Activated T-cell treated with anti-CD3 and anti-CD28 coated beads, Interleukin-2, amount 50 U/mL, for 72 hours (primary cell): ENCODE measurements at places on chromosomes 13 and 19. TPM values are rescaled to one million over a fixed set of nuclear protein-coding genes. Genes with fewer than 3 reads are reported as not detected.
A peak's percentile ranks its signal among the peaks of the same experiment; 100 is the strongest.

Gene STK24
- 207 TPM for total RNA-seq

DNA sequence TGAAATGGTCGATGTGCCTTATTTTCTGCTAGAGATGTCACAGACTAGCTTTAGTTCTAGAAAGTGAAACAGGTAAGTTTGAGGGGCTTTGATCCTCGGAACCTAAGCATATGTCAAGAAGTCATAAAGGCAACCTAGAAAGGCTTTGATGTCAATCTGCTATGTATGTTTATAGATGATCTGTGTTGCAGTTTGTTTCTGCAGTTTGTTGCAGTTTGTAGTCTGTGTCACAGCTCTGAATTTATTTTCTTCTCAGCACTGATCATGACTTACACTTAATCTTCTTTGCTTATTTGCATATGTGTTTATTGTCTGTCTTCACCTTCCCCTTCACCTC is 5.9 kb downstream of the LSM14A start:
- H3K4me1 ChIP-seq = peaks cover 87% of the 10 kb centered on the region
- peak overlapping the region; percentile 81 for H3K4me3 ChIP-seq
- H3K27ac ChIP-seq = peak overlapping the region; percentile 36

GRCh38 chr13:93674337-93674755 is 447.7 kb downstream of the GPC6 start:
- H3K27me3 ChIP-seq = no peaks in the 10 kb centered on the region
- DNase-seq = no peak
- no peaks in the 10 kb centered on the region for H3K36me3 ChIP-seq

- no peak for DNase-seq
- no peaks in the 10 kb centered on the region for H3K27me3 ChIP-seq
Observed at GRCh38 chr13:99636306-99636705, 135.0 kb downstream of the TM9SF2 start.

Gene UBE2L5
- total RNA-seq = not detected

Gene IFNL1
- total RNA-seq = 1.7 TPM

DNA sequence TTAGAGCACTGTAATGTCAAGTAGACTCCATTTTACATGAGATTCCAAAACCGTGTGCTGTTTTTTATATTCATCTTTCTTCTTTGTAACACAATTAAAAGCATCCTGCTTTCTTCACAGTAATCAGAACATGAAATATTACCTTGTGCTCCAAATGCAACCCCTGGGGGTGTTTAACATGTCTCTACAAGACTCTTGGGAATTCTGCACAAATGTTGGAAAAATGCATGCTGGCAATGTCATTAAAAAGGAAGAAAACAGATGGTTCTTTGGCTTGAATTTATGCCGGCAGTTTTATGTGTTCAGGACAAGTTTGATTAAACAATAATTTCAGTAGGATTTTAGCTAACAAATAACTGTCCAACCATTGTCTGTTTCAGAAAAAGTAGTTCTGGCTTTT is 159.1 kb downstream of the LIG4 start:
- DNase-seq = no peak
- H3K27ac ChIP-seq = no peak overlapping the region
- no peaks in the 10 kb centered on the region for H3K4me1 ChIP-seq
- no peaks in the 10 kb centered on the region for H3K27me3 ChIP-seq

Gene NLRP5
- not detected for total RNA-seq

DNA sequence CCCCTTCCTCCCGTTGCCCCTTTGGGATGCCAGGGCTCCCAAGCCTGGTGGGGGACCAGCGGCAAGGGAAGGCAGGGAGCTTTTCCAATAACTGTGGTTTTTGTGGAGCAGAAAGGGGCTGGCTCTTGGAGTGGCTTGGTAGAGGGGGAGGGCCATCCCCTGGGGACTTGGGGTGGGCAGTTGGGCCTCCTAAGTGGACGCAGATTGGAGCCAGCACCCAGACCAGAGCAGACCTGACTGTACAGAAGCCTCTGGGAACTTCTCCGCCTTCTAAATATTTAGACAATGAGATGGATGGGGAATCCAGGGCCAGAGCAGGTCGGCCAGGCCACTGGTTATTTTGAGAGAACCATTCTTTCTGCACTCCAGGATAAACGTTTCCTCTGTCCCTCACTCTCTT is 4.2 kb downstream of the PTGIR start:
- no peaks in the 10 kb centered on the region for H3K27me3 ChIP-seq
- no peak overlapping the region for H3K27ac ChIP-seq
- DNase-seq = no peak
- peaks cover 86% of the 10 kb centered on the region for H3K4me1 ChIP-seq

DNA sequence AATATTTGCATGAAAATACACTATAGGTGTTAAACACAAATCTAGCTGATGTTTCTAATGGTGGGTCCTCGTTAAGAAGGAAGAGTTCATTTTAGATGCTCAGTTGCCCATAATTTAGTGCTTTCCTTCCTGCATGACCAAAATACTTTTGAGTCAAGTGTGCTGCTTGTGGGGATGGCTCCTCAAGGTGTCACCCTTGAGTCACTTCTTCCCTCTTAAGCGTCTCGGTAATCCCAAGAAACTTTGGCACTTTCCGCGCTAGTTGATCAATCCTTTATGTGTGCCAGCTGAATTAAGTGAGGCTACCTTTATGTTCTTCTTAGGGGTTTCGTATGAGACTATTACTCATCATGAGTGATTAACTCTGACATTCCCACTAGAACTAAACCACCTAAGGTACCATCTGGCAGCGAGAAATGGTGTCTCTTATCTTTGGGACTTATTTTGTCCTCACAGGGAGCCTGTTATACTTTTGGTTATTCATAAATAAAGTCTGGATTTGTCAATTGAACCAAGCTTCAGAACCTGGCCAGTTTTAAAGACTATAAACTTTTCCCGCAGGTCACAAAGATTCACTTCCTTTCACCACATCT is 106.8 kb downstream of the NHLRC3 start:
- peaks cover 43% of the 10 kb centered on the region for H3K27me3 ChIP-seq
- peaks cover 15% of the 10 kb centered on the region for H3K4me1 ChIP-seq
- peak; percentile 29 for DNase-seq
- no peak overlapping the region for H3K27ac ChIP-seq
- H3K36me3 ChIP-seq = no peaks in the 10 kb centered on the region
- no peak overlapping the region for H3K4me3 ChIP-seq

DNA sequence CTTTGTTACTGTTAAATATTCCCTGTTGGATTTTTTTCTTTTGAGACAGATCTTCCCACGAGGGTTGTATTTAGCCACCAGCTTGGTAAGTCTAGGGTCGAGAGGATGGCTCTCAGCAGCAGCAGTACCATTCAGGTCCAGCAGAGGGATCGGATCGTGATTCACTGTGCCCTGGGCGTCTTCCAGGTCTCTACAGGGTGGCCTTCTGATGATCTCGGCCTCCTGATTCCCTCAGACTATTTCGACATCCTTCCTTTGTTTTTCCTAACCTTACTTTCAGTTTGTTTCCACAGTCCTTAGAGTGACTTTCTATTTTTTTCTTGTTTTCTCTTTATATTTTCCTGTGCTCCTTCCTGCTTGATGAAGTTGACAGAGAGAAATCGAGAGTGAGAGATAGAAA is 1436.9 kb downstream of the UQCRFS1 start:
- H3K36me3 ChIP-seq = peaks cover 58% of the 10 kb centered on the region
- H3K4me3 ChIP-seq = no peak overlapping the region
- H3K27ac ChIP-seq = no peak overlapping the region

GRCh38 chr13:22276616-22277015 is 605.7 kb downstream of the FGF9 start:
- no peak overlapping the region for H3K4me3 ChIP-seq
- H3K27ac ChIP-seq = no peak overlapping the region
- H3K4me1 ChIP-seq = peaks cover 13% of the 10 kb centered on the region
- H3K27me3 ChIP-seq = no peaks in the 10 kb centered on the region
- no peak for DNase-seq

DNA sequence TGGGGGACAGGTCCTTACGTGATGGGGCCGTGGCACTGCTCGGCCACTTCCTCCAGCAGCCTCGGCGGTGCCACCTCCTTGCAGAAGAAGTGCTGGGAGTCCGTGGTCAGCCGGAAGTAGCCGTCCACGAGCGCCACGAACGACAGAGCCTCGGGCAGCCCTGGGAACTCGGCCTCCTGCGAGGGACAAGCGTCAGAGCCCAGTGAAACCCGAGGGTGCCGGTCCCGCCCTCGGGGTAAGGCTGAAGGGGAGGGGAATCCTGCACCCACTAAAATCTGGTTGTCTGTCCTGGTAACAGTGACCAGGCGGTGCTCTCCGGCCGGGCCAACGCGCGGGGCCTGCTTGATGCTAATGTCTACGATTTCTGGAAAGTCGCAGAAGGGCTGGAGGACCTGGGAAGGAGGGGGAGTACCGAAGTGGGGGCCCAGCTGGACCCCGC is 6.4 kb downstream of the JAK3 start:
- no peaks in the 10 kb centered on the region for H3K27me3 ChIP-seq
- no peak for DNase-seq
- peaks cover 37% of the 10 kb centered on the region for H3K36me3 ChIP-seq

DNA sequence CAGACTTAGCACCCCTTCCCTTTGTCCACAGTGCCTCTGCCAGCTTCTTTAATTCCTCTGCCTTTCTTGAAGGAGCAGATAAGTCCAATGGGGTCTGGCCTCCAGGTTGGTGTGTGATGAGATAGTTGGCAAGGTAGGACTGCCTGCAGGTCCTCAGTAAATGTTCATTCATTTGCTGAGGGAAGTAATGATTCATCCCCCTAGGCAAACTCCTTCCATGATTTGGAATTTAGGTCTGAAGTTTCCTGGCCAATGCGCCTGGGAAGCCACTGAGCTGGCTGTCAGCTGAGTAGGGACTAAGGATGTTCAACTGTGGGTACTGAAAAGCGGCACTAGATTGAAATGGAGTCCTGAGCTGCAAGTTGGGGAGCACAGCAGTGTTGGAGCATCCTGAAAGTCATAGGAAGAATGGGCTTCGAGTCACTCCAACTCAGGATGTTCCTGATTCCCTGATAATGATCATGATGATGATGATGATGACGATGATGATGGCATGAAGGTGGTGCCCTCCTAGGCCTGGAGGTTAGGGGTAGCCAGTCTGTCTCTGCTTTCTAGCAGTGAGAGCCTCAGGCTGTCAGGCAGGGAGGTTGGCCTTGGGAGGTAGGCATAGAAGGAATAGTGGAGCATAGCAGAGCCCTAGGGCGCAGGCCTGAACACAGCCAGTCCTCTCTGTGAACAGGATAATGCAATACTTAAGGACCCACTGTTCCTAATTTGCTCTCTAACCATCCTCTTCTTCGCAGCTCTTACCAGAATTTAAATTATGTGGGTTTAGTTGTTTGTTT is 44.7 kb downstream of the COL4A2 start:
- no peak overlapping the region for H3K4me3 ChIP-seq
- H3K27me3 ChIP-seq = peaks cover 38% of the 10 kb centered on the region
- no peak overlapping the region for H3K27ac ChIP-seq
- no peaks in the 10 kb centered on the region for H3K4me1 ChIP-seq
